ENCODE measurements at places on chromosomes 2 and 18.

GRCh38 chr2:70128005-70128404 is 40.7 kb downstream of the PCBP1 start:
- no peak for DNase-seq

DNA sequence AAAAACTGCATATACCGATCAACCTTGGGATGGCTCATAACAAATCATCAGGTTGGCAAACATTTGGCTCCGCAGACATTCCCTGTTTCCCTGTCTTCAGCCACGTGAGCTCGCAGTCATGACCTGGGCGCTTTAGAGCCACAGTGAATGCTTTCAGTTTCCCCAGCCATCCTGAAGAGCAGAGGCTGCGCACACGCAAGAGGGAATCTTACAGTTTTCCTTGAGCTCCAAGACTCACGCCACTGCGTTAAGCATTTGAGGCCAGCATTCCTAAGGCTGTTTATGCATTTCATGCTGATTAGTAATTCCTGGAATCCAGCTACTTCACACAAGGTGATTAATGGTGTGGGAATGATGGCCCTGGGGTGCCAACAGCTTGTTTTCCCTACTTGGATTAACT is 95.1 kb downstream of the MTCL1 start:
- no peak for DNase-seq

DNA sequence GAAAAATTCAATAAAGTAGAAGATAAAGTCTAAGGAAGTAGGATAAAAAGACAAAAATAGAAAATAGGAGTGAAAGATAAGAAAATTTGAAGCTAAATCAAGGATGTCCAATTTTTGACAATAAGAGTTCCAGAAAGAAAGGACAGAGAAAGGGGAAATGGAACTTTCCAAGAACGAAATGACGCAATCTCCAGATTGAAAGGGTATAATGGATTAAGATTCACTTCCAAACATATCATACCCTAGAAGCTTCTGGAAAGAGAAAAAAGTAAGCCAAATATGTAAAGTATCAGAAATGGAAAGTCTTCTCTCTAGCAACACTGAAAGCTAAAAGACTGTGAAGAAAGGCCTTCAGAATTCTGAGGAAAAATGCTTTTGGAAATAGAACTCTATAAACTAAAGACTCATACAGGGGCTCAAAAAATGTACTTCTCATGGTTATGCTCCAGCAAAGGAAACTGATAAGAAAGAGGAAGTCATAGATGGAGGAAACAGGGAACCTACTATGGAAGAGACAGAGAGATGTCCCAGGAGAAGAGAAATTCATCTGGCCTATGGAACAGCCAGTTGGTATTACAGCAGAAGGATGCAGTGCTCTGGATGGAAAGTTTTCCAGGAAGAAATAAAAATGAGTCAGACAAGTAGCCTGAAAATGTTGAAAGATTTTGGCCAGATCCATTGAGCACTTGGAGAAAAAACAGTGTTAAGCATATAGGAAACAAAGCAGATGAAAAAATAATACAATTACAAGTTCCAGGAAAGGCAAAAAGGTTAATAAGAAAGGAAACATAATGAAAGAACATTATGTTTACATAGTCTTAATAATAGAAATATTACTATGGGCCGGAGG is 20.1 kb downstream of the CASP8 start:
- DNase-seq, result no peak

DNA sequence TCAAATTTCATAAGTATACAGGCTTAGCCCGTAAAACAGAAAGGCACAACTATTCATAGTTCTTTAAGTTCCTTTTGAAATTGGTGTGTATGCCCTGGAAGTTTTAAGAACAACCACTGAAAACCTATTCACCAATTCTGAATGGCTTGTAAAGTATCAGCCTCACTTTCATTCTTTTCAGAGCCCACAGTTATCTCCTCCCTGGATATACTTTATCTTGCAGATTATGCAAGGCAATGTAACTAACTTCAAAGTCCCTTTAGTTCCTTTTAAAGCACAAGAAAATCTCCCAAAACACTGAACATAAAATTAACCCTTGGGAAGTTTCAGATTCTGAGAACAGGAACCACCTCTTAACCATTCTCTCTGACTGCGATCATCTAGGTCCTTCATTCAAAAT is 1.1 kb downstream of the STRN start:
- DNase-seq, result no peak

GRCh38 chr2:171266102-171266501 is 105.4 kb upstream of the TLK1 start:
- DNase-seq, result no peak
